ENCODE measurements at places on chromosomes 6 and 20.

DNA sequence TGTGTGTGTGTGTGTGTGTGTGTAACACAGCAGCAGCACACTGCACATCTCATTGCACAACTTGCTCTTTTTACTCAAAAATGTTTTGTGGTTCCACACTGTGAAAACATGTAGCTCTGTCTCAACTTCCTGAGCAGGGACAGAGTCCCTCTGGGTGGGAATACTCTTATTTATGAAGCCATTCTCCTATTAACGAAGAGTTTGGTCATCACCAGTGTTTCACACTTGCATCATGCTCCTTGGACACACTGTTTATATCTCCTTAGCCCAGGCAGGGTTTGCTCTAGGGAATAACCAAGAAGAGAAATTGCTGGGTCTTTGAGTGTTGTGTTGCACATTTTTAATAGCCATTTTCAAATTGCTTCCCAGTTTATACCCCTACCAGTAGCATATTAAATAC is 53.6 kb downstream of the ZNF831 start:
- no peak for DNase-seq

DNA sequence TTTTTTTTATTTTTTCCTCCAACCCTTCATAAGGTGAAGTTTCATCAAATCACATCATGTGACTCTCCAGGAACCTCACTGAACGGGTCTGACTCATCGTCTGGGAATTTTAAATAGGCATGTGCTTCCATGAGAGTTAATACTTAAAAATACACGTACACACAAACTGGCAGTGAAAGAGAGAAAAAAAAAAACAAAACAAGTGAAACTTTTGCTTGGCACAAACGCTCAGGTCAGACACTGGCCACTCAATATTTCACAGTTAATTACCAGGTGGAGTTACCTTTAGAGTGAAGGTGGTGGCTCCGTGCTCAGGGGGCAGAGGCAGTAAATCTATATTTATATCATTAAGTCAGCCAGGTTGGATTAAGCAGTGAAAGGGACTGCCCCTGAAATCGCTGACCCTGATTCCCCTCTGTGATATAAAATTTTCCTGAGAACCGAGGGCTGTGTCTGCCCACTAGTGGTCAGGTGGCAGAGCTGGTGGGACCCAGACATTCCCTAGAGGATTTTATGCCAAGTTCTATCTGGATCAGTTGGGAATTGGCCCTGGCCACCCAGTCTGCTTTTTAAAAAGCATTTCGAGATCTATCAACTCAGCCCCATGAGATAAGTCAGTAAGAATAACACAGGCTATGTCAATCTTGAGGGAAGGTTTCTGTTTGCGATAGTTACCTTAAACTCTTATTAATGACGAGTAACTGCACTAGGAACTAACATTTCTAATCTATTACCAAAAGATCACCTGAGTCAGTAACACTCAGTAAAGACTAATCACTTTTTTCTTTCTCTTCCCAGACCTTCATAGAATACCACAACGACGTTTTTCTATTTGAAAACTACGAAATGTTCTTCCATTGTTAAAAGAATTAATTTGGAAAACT is 259.1 kb downstream of the HDGFL1 start:
- no peak for DNase-seq

GRCh38 chr20:43514648-43514999 is 7.1 kb downstream of the L3MBTL1 start:
- no peak for DNase-seq

DNA sequence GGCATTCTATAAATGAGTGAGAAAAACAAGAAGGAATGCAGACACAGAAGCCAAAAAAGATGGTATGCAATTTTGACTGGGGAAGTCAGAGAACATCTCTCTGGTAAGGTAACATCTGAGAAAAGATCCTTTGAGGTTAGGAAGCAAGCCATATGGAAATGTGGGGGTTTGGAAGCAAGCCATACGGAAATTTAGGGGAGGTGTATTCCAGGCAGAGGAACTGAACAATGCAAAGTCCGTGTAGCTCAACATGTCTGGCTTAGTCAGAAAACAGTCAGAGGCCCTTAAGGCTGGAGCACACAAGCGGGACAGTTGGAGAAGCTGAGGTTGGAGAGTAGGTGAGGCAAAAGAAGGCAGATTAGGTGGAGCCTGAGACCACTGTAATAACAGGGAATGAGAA is 35.3 kb downstream of the RALGAPA2 start:
- DNase-seq: no peak

DNA sequence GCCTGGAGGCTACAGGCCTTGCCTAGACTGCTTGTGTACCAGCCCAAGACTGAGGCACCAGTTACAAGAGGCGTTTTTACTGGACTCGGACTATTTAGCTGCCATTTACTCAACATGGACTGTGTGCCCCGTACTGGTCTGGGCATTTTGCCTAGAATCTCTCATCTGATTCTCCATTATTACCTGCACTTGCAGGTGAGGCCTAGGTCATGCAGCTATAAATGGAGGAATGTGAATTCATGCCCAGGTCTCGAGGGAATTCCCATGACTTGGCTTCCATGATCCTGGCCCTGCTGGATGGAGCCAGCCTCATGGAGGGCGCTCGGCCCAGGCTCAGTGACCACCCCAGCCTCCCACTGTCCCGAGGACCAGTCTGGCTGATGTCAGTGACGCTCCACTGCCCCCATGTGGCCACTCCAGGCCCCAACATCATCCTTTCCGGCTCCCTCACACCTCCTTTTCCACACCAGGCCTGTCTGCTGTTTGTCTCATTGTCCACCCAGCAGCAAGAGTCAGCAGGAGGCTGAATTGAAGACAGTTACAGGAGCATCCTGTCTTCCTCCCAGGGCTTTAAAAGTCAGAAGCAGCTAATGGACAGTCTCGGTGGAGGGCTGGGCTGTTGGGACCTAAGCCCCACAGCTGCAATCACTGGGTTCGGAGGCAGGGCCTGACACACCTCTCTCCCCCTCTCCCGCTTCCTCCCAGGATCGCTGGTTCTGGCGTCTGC is 8.7 kb downstream of the MMP24OS start:
- no peak for DNase-seq

GRCh38 chr6:142302421-142303175 is 791 bp downstream of the ADGRG6 start:
- no peak for DNase-seq

- DNase-seq: no peak
These were observed 36.1 kb downstream of the C6orf132 start for GRCh38 chr6:42106112-42107023.

GRCh38 chr6:104010897-104011296 is 848.8 kb downstream of the HACE1 start:
- no peak for DNase-seq

GRCh38 chr6:139581485-139581865 is 207.0 kb upstream of the CITED2 start:
- no peak for DNase-seq

GRCh38 chr6:57303931-57304681 is 13.3 kb upstream of the PRIM2 start:
- DNase-seq: no peak

DNA sequence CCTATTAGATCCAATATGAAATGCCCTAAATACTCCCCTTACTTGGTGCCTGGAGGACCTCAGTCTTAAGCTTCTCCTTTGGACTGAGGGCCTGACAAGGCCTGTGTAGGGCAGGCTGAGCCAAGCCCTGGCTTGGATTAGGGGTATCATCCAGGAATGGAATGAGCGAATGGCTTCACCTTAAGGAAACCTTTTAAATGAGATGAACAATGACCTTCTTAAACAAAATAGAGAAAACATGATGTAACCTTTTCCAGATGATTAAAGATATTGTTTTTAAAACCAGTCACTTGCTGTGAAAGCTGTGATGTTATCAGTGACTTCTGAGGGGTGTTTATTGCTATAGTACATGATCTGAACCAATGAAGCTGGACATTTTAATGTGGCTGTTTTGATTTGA is 55.5 kb downstream of the TRAF3IP2 start:
- no peak for DNase-seq

DNA sequence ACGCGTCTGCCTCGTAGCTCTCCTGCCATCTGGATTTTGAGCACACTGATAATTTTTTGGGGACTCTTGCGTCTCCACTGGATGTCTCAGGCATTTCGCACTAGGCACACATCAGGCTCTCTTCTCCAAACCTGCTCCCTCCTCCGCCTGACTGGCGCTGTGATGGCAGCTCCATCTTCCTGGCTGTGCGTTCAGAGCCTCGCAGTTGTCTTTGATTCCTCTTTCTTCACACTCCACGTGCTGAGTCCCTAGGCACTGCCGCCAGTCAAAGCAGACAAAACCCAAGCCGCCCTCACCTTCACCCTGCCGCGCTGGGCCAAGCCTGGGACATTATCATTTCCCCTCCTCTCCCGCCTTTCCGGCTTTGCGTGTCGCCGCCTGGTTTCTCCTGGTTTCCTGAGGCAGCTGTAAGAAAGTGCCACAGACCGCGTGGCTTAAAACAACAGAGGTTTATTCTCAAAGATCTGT is 778 bp downstream of the PSMG4 start:
- no peak for DNase-seq

- no peak for DNase-seq
These were observed 78.2 kb upstream of the CST7 start for GRCh38 chr20:24870881-24871280.

All from effector memory CD4-positive, alpha-beta T cell (primary cell).